ENCODE measurements at places on chromosomes 16 and 17.

DNA sequence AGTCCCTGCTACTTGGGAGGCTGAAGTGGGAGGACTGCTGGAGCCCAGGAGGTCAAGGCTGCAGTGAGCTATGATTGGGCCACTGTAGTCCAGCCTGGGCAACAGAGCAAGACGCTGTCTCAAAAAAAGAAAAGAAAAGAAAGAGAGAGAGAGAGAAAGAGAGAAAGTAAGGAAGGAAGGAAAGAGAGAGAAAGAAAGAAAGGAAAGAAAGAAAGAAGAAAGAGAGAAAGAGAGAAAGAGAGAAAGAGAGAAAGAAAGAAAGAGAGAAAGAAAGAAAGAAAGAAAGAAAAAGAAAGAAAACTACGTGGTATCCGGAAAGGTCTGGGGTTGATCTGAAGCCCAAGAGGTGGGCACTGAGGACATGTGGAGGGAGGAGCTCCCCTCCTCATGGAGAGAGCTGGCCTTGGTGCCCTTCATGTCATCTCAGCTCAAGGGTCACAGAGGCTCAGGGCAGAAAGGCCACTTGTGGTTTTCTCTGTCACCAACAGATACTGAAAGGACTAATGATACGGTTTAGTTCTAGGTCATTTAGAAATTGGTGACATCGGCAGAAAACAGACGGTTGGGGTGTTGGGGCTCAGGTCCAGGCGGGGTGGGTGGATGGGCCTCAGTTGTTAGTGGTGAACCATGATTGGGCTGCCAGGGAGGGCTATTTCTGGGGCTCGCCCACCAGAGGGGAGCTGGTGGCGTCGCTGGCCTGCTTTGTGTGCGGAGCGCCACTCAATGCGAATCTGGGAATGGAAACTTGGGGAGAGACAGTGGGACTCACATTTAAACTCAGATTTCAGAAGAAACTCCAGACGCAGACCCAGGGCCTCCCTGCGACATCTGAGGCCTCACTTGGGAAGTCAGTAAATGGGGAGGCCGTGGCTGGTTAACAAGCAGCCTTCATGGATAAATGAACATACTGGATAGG is 44.6 kb downstream of the FOXL1 start:
- no peak for DNase-seq

- no peak for DNase-seq
Measured at GRCh38 chr16:49574826-49575225, 201.2 kb downstream of the C16orf78 start.

- no peak for DNase-seq
Measured at GRCh38 chr17:31099016-31099415, 4.2 kb downstream of the NF1 start.

- peak; percentile 72 for DNase-seq
Measured at GRCh38 chr17:62892870-62893338, 73.1 kb upstream of the TANC2 start.

DNA sequence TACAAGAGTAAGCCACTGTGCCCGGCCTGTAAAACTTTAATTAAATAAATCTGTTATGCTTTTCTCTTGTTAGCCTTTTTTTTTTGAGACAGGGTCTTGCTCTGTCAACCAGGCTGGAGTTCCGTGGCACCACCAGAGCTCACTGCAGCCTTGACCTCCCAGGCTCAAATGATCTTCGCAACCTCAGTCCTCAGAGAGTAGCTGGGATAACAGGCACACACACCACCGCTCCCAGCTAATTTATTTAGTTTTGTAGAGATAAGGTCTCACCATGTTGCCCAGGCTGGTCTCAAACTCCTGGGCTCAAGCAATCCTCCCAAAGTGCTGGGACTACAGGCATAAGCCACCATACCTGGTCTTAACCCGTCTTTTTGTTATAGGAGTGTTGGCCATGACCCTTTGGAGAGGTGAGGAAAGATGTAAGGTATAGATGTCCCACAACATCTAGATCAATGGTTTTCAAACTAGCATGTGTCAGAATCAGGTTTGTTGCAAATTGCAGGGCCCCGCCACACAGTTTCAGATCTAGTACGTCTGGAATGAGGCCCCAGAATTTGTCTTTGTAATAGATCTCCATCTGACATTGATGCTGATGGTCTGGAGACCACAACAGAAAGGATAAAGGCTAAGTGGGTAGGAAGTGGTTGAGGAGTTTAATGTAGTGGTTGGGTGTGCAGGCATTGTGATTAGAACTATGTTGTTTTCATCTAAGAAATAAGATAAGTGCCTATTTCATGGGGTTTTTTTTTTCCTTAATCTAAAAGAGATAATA is 4.3 kb upstream of the GGA2 start:
- DNase-seq, result no peak

DNA sequence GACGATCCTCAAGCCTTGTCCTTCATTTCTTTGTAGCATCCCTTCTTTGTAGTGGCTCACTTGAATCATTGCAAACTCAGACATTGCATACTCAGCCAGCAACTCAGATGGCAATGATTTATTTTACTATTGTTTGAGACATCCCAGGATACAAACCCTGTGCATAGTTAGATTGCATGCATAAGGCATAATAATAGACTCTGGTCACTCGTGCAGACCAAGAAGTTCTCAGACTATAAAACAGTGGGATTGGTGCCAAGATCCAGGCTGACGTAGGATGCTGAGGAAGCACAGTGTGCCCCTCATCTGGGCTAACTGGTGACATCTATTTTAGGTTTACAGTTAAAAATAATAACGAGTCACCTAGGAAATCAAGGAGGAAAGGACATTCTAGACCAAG is 142.3 kb downstream of the PMP22 start:
- no peak for DNase-seq
